ENCODE measurements at places on chromosomes 2 and 18.

- no peak for DNase-seq
These were observed 49.1 kb upstream of the MYCN start for GRCh38 chr2:15890936-15891905.

GRCh38 chr2:15584767-15585469 lies 6.8 kb upstream of the DDX1 start:
- no peak for DNase-seq

GRCh38 chr2:32969444-32970162 lies 22.9 kb downstream of the LTBP1 start:
- DNase-seq = no peak

DNA sequence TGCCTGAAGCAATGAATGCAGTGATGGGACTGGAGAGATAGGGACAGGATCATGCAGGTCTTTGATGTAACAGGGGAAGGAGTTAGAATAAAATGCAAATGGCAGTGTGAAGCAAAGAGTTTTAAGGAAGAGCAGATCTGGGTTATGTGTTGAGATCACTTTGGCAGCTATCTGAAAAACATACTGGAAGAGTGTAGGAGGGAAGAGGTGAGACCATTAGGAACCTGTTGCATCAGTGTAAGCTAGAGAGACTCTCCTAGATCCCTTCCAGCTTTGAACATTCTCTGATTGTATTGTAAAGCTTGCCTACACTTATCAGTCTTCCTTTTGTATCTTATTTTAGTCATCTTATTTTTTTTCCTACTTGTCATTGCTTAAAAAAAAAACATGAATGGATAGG lies 10.5 kb downstream of the ACVR2A start:
- DNase-seq = no peak

DNA sequence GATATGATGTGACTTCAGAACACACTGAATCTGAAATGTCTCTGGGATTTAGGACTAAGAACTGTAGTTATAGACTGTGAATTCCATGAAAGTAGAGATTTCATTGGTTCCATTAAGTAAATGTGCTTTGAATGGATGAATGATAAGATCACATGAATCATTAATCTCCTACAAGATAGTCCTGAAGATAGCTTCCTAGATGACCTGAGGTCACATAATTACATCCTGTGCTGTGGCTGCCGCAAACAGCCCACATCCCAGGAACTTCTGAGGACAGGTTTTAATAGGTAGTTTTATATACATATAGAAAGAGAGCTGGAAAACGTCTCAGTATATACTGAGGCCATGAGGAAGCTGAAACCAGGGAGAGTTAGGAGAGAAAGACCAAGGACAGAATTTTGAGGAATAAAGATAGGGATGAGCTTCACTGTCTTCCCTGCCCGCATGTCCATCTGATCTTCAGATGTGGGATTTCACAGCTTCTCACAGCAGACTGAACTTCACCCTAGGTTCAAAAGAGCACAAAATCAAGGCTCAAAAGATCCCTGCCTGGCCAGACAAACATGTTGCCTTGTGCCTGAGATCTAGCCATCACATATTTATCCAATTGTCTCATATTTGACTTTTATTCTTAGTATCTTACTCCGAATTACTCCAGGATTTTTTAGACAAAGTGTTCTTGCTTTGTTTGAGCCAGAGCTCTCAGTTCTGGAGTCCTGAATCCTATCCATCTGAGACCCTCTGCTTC lies 188.2 kb downstream of the IRS1 start:
- no peak for DNase-seq

- no peak for DNase-seq
These were observed 64.7 kb downstream of the DTNB start for GRCh38 chr2:25608718-25609117.

GRCh38 chr2:238689871-238690389 lies 158.0 kb upstream of the TWIST2 start:
- no peak for DNase-seq

DNA sequence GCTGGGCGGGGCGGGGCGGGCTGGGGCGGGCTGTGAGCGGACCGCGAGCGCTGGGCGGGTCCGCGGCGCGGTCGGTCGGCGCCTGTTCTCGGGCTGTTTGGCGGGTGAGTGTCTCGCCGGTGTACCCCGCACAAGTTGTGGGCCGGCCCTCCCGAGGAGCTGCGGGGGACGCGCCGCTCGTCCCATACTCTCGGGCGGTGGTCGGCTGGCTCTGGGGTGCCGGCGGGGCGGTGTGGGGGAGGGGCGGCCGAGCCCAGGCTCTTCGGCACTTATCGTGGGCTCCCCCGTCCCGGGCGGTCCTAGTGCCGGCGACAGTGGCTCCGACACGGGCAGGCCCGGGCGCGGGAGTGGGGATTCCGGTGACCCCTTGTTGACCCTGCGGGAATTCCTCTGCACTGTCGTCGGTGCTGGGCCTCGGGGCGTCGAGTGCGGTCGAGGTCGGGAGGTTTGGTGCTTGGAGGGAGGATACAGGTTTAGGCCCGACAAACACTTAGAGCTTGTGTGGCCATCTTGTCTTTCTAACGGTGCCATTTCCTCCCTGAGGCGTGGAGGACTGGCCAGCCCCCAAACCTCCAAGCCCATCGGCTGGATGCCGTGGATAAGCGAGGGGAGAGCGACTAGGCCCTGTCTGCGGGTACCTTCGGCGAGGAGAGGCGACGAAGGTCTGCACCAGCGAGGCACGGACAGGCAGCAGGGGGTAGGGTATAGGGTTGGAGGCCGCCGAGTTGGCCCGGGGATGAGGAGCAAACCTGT lies at the start of gene SEPTIN2:
Gene SEPTIN2, plus strand, starts transcription at position 47 of the 753 bp plus-strand sequence. CDS start 8,308 bp downstream, outside the sequence.
- no peak for DNase-seq

DNA sequence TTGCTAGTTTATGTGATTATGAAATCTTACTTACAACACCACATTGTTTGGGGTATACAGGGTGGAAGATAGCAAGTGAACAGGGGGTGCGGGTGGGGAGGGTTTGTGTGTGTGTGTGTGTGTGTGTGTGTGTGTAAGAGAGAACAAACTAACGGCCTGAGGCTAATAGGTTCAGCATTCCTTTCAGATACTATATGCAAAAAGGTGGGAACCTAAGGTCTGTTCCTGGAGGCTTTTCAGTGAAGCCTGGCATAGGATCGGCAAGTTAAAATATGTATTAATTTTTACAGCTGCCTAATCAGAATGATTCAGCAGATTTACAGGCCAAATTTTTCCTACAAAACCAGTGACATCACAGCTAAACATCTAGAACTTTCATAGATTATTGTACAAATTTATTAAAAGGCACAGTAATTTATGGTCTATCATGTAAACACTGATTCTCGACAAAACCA lies 7.6 kb upstream of the SPDYA start:
- DNase-seq = no peak

DNA sequence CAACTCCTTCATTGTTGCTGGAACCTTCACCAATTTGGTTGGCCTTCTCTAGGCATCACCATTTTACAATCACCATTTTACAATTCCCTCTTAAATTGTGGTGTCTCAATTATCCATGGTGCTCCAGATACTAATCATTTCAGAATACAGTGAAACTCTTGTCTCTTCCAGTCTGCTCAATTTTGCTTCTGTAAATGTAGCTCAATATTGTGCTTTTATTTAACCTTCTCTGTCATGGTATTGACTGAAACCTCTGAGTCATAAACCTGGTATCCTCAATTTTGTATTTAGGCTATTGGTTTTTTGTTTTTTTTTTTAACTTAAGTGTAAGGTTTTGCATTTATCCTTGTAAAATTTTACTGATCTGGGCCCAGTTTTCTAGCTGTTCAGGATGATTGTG lies 16.1 kb downstream of the STRADB start:
- DNase-seq = no peak

- DNase-seq = no peak
These were observed 251.9 kb upstream of the ZNF804A start for GRCh38 chr2:184346338-184346862.

GRCh38 chr18:41532344-41533086 lies 422.5 kb upstream of the PIK3C3 start:
- no peak for DNase-seq

- no peak for DNase-seq
These were observed 92.6 kb upstream of the FAM117B start for GRCh38 chr2:202542142-202542541.

DNA sequence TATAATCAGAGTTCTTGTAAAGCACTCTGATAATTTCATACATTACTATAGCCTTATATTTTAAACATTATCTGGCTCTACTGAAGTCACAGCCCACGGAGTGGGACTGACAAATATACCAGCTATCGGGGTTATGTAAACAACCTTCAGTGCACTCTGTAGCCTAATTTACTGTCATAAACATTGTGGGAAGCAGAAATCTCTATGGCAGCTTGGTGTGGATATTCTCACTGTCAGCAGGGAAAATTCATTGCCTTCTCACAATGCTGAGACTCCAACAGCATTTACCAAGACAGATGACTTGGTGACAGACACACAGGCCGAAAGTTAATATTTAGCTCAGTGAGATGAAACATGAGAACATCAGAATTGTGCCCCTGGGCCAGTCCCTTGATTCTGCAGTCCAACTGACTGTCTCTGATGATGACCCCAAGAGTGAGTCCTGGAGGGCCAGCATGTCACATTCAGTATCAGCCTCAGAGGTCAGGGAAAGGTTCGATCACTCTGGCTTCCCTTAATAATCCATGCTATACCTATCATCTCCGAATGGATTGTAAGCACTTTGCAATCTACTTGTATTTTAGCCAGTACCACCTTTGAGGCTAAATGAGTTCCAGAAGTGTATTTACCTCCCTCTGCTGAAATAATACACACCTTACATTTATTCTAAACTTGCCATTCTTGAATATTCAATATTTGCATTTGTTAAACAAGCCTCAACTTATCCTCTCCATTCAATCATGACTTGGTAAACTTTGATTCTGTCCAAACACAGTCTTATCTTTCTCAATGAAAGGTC lies 146.2 kb upstream of the OSR1 start:
- DNase-seq = no peak

DNA sequence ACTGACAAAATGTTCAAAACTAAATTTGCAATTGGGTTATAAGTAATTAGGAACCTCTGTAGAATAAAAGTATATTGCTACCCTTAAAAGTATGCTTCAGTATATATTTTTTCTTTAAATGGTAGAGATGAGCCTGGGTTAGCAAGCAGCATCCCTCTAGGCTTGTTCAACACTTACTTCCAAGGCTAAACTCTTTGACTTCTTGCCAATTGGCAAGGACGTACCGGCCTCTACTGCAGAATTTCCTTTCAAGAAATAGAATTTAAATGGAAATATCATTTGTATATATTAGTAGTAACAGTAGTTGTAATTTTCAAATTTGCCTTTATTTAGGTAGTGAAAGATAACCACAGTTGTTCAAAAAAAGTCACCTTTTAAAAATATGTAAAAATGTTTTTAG lies 105.1 kb upstream of the SLC38A11 start:
- DNase-seq = no peak

DNA sequence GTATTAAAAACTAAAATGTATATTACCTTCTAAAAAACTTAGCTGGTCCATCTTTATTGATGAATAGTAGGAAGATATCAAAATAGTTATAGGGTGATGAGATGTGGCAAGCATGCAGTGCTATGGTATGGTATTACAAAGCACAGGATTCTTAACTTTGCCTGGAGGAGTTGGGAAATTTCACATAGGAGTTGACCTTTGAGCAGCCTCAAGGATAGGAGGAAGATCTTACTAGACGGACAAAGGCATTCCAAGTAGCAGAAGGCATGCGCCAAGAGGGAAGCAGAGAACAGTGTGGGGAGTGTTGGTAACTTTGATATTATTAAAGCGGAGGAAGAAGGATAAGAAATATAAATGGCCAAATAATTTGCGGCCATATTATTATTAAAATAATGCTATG lies 60.0 kb downstream of the TTC21B start:
- DNase-seq = no peak

GRCh38 chr2:176157499-176158185 lies 535 bp downstream of the HOXD3 start:
- DNase-seq = no peak

DNA sequence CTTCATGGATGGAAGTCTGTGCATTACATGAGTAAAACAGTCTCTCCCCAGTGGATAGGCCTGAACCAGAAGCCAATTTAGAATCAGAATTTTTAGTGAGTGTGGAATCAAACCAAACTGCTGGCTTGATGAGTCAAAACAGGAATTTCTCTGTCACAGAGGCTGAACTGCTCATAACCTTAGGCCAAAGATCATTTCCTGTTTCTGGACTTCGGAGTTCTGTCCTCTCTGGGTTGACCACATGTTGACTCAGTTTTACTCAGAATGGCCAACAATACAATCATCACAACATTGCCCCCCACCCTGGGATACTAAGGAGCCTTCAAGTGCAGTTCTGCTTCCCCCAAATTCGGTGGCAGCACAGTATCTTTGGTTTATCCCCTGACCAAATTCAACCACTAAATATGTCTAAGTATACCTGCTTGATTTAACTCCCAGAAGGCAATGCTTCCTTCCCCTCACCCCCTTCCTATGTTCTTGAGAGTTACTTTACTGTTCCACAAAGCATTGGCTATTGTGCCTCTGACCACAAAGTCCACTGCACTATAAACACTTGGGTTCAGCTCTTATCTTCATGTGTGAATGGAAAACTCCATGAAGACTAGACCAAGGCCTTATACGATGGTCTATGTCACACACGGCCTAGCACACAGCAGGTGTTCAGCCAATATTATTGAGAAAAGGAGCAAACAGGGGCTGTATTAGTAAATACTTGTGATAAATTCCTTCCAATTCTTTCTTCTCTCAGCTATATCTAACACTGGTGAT lies 67.8 kb downstream of the NXPH2 start:
- no peak for DNase-seq

GRCh38 chr2:71925268-71926088 lies 222.2 kb downstream of the CYP26B1 start:
- no peak for DNase-seq

GRCh38 chr18:63185984-63186383 lies 133.6 kb downstream of the BCL2 start:
- DNase-seq = no peak

DNA sequence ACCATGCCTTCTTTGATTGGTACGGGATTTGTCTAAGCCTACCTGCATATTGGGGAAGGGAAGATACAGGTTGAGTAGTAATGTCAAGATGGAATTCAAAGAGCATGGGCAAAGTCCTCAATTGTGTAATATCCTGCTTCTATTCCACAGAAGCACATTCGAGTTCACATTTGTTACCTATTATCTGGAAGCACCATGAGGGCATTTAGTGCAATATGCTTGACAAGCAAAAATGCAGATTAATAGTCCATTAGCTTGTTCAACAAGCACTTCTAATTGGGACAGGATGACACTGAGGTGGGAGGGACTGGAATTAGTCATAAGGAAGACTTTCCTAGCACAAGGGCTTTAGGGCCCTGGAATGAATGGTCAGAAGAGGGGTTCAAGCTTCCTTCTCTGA lies 40.5 kb downstream of the MYO5B start:
- no peak for DNase-seq

- DNase-seq = no peak
These were observed 1.5 kb downstream of the ZFAND2B start for GRCh38 chr2:219207884-219208740.

- peak; percentile 21 for DNase-seq
These were observed 519 bp downstream of the TTL start for GRCh38 chr2:112482309-112483041.

DNA sequence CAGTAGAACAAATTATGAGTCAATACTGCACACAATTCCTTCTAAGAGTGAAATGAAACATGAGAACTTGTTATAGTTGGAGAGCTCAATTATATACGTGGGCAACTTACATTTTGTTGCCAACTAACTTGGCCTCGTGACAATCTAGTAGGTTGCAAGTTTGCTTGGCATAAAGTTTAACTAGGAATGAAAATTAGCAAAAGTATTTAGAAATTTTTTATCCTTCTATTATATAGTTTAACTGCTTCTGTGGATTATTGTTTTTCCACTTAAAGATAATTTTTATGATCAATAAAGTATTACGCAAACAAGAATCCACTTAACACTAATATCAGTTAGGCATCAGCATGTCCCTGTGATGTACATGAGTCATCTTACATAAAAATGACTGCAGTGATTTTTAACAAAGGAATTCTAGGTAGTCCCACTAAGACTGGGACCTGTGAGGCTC lies 41.1 kb downstream of the FAM124B start:
- DNase-seq = no peak

Measured in GM12891 (cell line).